ENCODE measurements at places on chromosomes 12 and 14. TPM values are rescaled to one million over a fixed set of nuclear protein-coding genes. Genes with fewer than 3 reads are reported as not detected.

DNA sequence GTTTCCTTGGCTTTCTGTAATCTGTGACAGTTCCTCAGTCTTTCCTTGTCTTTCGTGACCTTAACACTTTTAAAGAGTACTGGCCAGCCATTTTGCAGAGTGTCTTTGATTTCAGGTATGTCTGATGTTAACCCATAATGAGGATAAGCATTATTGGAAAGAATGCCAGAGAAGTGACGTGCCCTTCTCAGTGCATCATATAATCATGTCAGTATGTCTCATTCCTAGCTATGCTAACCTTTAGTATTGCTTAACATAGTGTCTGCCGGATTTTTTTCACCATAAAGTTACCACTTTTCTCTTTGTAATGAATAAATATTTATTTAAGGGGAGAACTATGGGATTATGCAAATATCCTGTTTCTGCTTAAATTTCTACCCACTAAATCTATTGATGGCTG is 28.5 kb downstream of the RERG start:
- no peaks in the 10 kb centered on the region for H3K4me1 ChIP-seq
- no peak overlapping the region for H3K27ac ChIP-seq
- DNase-seq, result no peak
- no peaks in the 10 kb centered on the region for H3K27me3 ChIP-seq

DNA sequence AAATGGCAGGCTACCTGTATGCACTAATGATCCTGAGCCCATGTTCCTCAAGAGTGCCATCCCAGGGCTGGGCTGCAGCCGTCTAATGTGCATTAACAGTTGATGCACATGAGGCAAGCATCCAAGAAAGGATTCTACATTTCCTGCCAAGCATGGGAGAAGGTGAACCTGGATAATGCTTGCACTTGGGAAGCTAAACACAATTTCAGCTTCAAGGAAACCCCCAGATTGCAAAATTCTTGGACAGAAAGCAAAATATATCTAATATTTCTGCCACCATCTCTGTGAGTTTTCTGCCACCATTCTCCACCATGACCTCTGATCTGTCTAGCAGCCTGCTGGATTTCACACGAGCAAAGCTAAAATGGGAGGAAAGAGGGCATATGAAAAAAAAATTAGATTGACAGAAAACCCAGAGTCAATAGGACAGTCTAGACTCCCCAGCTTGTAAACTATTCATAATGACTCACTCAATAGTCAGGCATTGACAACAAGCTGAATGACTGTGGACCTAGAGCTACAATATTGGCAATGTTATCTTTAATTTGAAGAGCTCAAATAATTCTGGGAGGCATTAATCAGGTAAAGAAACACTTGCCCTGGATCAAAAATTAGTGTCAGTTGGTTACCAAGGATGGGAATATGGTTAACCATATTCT is 91.9 kb upstream of the BCL2L14 start:
- no peaks in the 10 kb centered on the region for H3K36me3 ChIP-seq
- H3K4me1 ChIP-seq, result peaks cover 6% of the 10 kb centered on the region
- H3K27me3 ChIP-seq, result no peaks in the 10 kb centered on the region
- DNase-seq, result no peak
- H3K4me3 ChIP-seq, result no peak overlapping the region
- H3K27ac ChIP-seq, result no peak overlapping the region

DNA sequence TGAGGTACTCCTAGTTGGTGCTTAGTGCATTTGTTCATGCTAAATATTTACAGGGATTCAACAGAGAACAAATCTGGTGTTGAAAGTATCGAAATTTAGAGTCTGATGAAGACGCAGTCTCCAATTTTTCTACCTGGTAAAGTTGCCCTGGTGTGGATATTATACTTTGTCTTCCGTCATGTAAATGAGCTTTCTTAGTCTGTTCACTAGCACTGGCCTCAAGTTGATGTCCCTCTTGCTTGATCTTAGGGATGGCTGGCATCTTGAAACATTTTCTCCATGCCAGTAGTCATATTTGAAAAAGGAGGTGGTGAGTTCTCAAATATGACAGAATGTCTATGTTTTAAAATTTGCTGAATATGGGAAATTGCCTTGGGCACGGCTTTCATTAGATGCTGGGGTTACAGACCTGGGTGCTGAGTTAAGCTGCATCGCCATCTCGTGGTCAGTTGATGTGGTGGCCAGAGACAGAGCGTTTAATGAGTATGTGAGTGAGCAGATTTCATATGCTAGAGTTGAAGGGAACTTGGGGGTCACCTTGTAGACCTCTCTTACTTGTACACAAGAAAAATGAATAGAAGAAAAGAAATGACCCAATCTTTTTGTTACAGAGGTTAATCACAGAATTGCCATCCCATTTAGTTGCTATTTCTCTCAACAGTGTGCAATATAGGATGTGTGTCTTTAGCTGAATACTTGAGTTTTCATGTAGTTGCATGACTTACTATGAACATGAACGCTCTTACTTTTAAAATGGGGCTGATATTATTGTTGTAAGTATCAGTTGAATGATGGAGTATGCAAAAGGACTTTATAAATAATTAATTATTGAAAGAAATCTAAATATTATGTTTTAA is 172.8 kb upstream of the DCN start:
- no peak overlapping the region for H3K27ac ChIP-seq
- H3K27me3 ChIP-seq, result no peaks in the 10 kb centered on the region
- H3K4me1 ChIP-seq, result peaks cover 4% of the 10 kb centered on the region
- no peaks in the 10 kb centered on the region for H3K36me3 ChIP-seq
- H3K4me3 ChIP-seq, result no peak overlapping the region

DNA sequence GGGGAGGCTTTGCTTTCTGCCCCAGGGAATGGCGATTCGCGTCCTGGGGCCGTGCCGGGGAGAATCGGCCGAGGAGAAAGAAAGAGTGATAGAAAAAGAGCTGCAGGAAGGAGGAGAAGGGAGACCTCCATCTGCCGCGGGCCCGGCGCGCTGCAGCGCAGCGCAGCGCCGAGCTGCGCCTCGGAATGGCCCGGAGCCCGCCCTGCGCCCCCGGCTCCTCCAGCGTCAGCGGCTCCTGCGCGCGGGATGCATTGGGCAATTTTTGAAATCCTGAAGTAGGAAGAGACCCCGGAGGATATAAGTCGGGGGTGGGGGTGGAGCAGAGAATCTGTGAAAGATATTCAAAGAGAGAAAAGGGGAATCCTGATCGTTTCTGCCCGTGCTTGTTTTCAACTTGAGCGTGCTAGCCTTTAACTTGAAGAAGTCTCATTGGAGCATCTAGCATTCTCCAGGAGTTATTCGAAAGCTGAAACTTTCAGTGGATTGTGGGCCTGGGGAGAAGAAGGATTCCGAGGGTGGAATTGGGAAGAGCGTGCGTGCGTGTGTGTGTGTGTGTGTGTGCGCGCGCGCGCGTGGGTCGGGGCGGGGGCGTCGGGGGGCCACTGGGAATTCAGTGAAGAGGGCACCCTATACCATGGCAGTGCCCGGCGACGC is 441 bp downstream of the PDE3A start:
- peaks cover 4% of the 10 kb centered on the region for H3K4me1 ChIP-seq
- H3K27ac ChIP-seq, result no peak overlapping the region

DNA sequence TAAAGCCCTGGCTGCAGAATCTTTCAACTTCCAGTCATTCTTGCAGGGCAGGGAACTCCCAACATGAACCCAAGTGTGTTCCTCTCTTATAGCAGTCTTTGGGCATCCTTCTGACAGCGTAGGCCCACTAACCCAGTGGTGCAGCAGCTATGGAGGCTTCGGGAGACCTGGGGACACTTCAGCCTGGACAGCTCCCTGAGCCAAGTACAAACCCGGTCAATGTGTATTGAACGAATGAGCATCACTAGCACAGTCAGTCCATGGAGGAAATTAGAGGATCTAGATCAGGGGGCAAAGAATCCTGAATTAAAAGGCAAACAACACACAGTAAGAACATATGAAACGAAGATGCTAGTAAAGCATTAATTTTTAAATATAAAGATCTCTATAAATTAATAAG is 41.8 kb downstream of the KIAA0586 start:
- H3K27ac ChIP-seq, result no peak overlapping the region
- no peak for DNase-seq
- no peak overlapping the region for H3K4me3 ChIP-seq
- H3K4me1 ChIP-seq, result peaks cover 2% of the 10 kb centered on the region
- peaks cover 8% of the 10 kb centered on the region for H3K36me3 ChIP-seq

- DNase-seq, result no peak
- H3K4me3 ChIP-seq, result no peak overlapping the region
- no peaks in the 10 kb centered on the region for H3K4me1 ChIP-seq
- peaks cover 1% of the 10 kb centered on the region for H3K27me3 ChIP-seq
- peaks cover 8% of the 10 kb centered on the region for H3K36me3 ChIP-seq
These were observed 97.1 kb upstream of the PLEKHG7 start for GRCh38 chr12:92605621-92606170.

DNA sequence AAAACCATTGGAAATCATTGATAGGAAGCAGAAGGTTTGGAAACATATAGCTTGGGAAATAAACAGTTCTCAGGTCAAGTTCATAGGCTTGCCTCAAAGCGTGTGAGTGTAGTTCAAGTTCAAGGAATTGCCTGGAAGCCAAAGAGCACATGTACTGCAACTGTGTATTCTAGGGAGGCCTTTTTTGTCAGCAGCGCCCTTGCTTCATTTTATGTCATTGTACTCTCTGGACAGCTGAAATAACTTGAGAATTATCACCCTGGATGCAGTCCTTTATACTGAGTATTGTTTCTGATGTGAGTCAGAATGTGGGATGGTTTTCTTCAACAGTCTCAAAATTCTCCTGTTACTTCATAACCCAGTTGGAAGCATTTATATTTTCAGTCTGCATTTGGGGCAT is 16.0 kb upstream of the EVL start:
- DNase-seq, result no peak
- no peak overlapping the region for H3K4me3 ChIP-seq
- H3K27me3 ChIP-seq, result peaks cover 5% of the 10 kb centered on the region
- H3K4me1 ChIP-seq, result peaks cover 5% of the 10 kb centered on the region
- no peaks in the 10 kb centered on the region for H3K36me3 ChIP-seq
- no peak overlapping the region for H3K27ac ChIP-seq

Gene ACVRL1
- 395 TPM for total RNA-seq

Gene ACACB
- total RNA-seq, result 1.7 TPM

Gene WBP11
- 64.6 TPM for total RNA-seq
